Activated CD8-positive, alpha-beta memory T cell treated with anti-CD3 and anti-CD28 coated beads for 4 hours (primary cell): ENCODE measurements at places on chromosomes 4 and X.

DNA sequence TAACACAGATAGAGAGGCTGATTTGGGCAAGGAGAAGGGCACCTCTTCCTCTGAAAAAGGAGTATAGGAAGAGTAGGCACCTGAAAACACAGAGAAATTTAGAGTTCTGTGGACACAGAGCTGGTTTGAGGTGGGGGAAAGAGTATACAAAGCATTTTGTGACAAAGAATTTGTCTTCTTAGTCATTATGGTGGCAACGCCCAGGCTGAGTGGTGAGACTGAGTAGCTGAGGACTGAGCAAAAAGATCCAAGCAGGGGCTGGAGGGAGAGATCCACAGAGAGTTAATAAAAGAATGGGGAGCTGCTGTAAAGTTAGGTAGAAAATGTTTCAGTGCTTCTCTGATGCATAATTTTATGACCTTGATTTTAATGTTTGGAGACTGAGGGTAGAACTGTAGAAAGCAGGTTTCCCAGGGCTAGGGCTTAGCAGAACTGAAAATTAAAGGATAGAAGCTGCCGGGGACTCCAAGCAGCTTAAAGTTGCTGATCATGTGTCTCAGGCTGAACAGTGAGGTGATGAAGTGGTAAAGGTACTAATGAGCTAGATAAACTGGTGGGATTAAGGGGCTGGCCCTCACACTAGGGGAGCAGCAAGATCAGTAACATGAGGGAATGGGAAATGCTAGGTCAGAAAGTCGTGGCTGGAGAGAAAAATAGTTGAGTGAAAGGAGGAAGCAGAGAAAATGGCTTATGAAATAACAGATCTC, 118.9 kb downstream of the CEP44 start:
- no peak for DNase-seq

GRCh38 chrX:148268673-148269072, 231.7 kb upstream of the AFF2 start:
- no peak for DNase-seq

- no peak for DNase-seq
These were observed at the start of gene MAGEB18 for GRCh38 chrX:26138274-26138673. MAGEB18 (plus strand) TSS chrX:26138343; CDS start chrX:26138986, 643 bp downstream.

- no peak for DNase-seq
These were observed 642.4 kb downstream of the TRIML1 start for GRCh38 chr4:188781655-188782054.

- no peak for DNase-seq
These were observed 53.1 kb downstream of the ABLIM2 start for GRCh38 chr4:8105306-8106100.

- no peak for DNase-seq
These were observed 517.5 kb downstream of the MID1IP1 start for GRCh38 chrX:39318506-39319343.
